ENCODE measurements at places on chromosomes 1 and 21.

- DNase-seq = no peak
These were observed 2.4 kb downstream of the PLPP3 start for GRCh38 chr1:56576880-56577405.

DNA sequence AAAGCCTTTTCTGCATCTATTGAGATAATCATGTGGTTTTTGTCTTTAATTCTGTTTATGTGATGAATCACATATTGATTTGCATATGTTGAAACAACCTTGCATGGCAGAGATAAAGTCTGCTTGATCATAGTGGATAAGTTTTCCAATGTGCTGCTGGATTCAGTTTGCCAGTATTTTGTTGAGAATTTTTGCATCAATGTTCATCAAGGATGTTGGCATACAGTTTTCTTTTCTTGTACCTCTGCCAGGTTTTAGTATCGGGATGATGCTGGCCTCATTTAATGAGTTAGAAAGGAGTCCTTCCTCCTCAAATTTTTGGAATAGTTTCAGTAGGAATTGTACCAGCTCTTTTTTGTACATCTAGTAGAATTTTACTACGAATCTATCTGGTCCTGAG, 55.0 kb downstream of the COL24A1 start:
- DNase-seq = no peak

DNA sequence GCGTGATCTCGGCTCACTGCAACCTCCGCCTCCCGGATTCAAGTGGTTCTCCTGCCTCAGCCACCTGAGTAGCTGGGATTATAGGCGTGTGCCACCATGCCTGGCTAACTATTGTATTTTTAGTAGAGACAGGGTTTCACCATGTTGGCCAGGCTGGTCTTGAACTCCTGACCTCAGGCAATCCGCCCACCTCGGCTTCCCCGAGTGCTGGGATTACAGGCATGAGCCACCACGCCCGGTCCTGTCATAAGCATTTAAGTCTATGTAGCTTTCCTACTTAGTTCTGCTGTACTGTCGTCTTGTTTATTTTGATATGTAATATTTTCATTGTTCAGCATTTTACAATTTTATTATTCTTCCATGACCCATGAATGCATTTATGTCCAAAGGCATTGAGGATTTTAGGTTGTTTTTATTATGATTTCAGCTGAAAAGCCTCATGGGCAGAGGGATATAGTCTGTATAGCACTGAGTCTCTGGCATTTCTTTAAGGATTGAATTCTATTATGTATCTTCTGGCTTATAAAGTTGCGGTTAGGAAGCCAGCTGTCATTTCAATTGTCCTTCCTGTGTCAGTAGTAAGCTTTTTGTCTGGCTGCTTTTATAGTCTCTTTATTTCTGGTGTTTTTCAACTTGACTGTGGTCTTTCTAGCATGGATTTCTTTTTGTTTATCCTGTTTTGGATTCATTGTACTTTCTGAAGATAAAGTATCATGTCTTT, 9.2 kb downstream of the AGPAT3 start:
- no peak for DNase-seq

DNA sequence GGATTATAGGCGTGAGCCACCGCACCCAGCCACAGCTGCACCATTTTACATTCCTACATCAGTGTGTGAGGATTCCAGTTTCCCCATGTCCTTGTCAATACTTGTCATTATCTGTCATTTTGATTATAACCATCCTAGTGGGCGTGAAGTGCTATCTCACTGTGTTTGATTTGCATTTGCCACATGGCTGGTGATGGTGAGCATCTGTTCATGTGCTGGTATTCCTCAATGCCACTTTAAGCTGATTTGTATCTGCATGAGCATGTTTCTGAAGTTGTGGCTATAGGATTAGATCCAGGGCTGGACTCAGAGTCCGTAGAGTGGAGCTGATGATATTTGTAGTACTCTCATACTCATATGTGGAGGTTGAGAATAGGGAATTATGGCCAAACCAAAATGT, 36.6 kb downstream of the SRRM1 start:
- no peak for DNase-seq

GRCh38 chr1:95966866-95967265, 732.9 kb downstream of the RWDD3 start:
- DNase-seq = no peak

GRCh38 chr1:226126824-226127569, 59.5 kb downstream of the ACBD3 start:
- DNase-seq = no peak

DNA sequence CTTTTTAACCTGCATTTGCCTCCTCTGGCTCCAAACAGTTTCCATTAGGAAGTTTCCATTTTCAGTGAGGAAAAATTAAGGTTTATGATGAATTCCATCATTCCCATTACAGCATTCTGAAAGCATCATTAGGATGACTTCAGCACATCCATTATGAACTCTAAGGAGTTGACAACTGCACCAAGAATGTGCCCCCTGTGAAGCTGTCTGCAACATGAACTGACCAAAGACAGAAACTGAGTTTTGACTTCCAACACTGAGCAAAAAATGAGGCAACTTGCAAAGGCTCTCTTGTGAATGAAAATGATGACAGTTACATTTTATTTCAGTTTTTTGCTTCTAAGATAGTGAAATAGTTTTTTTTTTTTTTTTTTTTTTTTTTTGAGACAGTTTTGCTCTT, 18.3 kb upstream of the KCNE1 start:
- no peak for DNase-seq

DNA sequence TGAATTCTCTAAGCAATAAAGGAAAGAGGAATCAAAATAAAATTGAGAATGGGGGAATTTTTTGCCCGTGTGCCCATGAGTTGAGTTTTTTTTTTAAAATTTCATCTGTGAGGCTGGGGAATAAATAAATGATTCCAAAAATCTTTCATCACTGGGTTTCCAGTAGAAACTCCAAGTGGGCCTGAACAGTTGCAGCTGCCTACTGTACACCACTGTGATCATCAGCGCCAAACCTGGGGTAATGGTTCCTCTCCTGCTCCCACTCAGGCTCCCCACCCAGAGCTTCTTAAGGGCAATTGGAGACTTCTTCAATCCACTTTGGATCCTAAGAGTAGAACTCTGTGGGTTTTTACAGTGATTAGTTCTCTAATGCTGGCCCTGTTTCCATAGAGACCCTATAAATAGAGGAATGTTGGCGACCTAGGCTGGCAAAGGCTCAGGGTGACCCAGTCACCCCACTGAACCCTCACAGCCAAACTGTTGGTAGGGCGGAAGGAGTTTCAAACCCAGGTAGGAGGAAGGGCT, 9.3 kb downstream of the TMCC2 start:
- no peak for DNase-seq

- no peak for DNase-seq
These were observed 46.4 kb downstream of the TOR1AIP2 start for GRCh38 chr1:179831225-179831624.

Measured in activated T-helper 9 cell treated with anti-CD3 and anti-CD28 coated beads, Interleukin-2, amount 50 U/mL, for 16 hours (primary cell).